GM20000 (cell line): ENCODE measurements at places on chromosomes 13 and 19.

- DNase-seq: no peak
Observed at GRCh38 chr13:75103976-75104375, 378.0 kb downstream of the TBC1D4 start.

DNA sequence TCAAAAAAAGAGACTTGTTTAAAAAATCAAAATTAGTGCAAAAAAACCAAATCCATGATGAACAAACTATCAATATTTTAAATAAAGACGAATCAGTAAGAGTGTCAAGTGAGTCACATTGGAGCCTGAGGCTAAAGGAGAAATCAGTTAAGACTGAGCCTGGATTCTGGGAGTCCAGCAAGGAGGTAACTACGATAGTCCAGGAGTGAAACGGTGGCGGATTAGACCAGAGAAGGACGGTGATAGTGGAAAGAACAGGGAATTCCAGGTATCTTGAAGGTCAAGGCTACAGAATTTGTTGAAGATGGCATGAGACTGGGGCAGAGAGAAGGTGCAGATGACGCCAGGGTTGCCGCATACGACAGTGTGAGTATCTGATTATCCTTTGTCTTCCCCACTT, 7.0 kb upstream of the NPAS1 start:
- DNase-seq: no peak

- no peak for DNase-seq
Observed at GRCh38 chr13:39530916-39531315, 72.1 kb downstream of the LHFPL6 start.

DNA sequence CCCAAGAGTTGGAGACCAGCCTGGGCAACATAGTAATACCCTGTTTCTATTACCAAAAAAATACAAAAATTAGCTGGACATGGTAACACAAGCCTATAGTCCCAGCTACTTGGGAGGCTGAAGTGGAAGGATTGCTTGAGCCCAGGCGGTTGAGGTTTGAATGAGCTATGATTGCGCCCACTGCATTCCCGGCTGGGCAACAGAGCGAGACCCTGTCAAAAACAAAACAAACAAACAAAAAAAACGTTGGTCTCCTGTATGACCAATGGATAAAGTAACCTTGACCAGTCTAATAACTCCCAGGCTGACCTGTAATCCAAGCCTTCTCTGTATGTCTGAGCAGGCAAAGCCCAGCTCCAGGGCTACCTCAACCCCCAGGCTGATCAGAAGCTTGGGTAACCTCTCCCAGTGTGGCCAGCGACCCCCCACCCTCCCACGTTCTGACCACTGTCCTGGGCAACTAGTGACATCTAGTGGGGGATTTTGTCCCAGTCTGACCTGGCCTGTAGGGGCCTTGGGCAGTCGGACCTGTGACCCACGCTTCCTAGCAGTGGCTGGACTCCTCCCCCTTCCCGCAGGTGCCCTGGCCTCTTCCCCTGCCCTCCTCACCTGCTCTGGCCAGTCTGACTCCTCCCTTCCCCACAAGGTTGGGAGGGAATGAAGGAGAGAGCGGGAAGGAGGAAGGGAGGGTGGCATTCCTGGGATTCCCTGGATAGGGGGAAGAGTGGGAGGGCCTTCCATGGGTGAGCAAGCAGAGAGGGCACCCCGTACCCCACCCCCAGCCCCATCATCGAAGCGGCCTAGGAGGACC, 1.0 kb upstream of the BCAM start:
- peak; percentile 71 for DNase-seq

- peak; percentile 60 for DNase-seq
Observed at GRCh38 chr19:42433503-42434260, 6.5 kb upstream of the LIPE start.

DNA sequence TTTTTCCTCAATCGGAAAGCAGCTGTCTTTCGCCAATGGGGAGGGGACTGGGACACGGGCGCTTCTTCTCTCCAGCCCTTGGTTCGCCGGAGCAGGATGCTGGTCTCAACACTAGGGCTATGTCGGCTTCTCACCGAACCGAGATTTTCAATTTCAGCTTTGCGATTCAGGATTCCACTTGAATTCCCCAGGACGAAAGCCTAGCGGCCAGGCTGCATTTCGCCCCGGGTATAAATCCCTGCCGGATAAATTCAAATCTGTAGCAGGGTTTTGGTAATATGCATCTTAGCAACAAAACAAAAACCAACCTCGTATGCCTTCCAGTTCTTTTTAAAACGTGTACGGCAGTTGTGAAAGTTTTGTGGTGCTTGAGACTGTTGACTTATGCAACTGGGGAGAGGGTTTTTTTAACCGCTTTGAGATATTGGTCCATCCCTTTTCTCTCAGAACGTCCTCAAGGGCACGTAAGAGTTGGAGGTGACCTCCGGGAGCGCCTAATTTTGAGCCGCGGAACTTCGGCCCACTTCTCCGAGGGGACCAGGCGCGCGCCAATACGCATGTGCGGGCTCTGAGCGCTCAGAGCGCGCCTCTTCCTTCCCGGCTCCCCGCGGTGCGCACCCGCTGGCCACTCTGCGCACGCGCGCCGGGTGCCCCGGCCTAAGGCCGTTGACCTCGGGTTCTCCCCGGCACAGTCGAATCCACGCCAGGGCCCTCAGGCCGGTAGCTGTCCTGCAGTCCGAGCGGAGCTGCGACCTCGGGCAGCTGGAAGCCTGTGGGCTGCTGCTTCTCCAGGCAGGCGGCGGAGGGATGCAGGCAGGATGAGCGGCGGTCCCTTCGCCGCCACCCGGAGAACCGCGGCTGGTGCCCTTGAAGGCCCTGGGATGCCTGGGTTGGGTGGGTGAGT, 7.6 kb downstream of the POU4F1 start:
- peak; percentile 74 for DNase-seq

DNA sequence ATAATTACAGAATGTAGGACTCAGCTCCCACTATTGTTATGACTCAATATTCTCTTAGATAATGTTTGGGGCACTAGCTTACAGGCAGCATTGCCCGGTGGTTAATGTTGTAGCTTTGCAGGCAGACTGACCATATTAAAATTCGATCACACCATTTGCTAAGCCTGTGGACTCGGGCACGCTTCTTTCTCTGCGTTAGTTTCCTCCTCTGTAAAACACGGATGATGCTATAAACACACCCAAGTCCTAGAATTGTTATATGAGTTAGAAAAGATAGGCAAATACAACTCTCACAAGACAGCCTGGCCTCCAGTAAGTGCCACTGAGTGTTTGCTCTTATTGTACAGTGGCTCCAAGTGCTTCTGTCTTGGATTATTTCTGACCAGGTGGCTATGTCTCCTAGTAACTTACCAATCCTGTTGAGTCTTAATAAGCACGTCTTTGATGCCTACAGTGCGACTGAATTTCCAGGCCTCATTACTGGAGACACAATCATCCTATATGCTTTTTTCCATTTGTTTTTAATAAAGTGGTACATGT, 50.0 kb upstream of the ALOX5AP start:
- no peak for DNase-seq

DNA sequence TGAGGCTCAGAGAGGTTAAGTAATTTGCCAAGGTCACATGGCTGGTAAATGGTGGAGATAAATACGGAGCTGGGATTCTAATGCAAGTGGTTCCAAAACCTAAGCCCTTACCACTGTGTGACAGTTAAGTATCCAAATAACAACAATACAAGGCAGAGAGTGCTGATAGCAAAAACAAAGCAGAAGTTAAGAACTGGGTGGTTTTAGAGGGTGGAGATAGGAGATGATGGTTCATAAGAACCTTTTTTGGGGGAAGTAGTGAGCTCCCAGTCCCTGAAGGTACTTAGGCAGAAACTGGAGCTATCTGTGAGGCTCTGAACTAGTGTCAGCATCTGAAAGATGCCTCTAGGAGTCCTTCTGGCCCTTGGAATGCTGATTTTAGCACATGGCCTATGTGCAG, 56.2 kb upstream of the UBE2L5 start:
- no peak for DNase-seq

DNA sequence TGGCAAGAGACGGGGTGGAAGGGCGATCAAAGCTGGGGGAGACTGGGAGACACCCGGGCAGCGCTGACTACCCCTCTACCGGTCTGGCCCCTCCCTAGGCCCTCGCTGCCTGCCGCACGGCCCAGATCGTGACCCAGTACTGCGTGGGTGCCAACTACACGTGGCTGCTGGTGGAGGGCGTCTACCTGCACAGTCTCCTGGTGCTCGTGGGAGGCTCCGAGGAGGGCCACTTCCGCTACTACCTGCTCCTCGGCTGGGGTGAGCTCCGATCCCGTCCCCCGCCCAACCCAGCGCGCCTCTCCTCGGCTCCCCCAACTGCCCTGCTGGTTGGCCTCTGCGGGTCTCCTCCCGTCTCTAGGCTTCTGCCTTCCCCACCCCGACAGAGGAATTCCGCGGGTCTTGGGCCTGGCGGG, 8.8 kb downstream of the GIPR start:
- peak; percentile 56 for DNase-seq

DNA sequence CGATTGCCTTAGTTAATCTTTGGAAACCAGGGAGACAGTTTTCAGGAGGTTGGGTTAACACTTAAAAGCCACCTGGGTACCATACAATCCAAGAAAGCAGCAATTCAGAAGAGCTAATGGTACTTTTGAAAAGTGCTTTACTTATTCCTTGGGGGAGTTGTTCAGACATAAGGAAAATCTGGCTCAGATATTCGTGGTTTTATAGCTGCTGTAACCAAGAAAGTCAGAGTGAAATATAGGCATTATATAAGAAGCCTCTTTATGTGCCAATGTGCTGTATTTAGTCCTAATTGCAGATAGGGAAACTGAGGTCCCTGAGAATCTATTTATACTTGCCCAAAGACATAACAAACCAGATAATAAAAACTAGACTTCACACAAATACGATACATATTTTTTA, 387.5 kb downstream of the COG6 start:
- no peak for DNase-seq

- DNase-seq: peak; percentile 58
Observed at GRCh38 chr13:113493315-113493951, 2.9 kb upstream of the DCUN1D2 start.

- no peak for DNase-seq
Observed at GRCh38 chr13:90742381-90742780, 605.1 kb upstream of the MIR17HG start.

DNA sequence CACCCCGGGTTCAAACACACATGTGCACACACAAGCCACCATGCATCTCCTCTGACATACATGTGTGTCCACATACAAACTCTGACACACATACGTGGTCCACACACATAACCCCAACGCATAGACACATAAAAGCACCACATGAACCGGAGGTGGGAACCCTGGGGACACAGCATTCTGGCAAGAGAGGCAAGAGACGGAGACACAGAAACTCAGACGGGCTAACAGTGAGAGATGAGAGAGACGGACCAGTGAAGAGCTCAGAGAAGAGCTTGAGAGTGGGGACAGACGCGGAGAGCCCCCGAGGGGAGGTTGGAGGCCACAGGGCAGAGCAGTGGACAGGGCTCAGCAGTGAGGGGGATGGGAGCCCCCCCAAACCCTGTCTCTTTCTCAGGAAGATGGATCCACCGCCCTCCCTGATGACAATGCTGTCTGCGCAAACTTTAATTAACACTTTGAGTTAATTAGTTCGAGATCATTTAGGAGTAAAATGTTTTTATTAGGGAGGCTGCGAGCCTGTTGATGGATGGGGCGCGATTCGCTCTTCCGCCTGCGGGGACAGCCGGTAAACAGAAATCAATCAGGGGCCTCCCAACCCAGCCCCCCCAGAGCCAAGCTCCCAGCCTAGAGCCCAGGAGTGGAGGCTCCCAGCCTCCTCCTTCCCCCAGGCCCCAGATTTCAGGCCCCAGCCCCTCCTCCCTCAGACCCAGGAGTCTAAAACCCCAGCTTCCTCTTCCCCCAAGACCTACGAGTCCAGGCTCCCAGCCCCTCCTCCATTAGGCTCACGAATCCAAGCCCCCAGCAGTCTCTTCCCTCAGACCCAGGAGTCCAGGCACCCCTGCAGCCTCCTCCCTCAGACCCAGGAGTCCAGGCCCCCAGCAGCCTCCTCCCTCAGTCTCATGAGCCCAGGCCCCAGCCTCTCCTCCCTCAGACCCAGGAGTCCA, 9.5 kb upstream of the ERFL start:
- no peak for DNase-seq

DNA sequence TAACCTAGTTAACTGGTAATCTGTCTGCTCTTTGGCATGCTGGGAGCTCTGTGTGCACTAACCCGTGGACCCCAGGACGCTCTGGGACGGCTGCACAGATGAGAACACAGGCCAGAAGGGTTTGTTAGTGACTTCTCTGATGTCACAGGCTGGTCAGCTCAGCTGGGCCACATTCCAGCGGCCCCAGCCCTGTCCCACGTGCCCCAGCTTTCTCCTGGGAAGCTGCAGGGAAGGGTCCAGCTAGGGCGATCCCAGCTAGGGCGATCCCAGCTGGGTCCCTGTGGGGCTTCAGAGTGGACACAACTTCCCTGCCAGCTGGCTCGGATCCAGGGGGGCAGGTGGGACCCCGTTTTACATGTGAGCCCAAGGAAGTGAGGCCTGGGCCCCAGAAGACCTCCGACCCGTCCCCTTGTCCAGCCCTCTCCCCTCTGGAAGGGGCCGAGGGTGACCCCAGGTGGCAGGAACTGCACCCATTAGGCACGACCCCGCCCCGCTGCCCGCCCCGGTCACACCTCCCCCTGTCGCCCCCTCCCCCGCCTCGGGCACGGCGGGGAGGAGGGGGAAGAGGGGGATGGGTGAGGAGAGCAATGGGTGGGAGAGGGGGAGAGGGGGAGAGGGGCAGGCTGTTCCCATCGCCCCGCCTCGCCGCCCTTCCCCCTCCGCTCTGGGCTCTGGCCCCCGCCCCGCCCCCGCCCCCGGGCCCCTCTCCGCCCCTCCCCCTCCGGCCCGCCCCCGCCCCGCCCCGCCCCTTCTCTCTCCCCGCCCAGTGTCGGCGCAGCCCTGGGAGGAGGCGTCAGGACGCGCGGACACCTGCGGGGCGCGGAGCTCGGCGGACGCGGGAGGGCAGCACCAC, 75.2 kb upstream of the MCF2L start:
- peak; percentile 93 for DNase-seq

- no peak for DNase-seq
Observed at GRCh38 chr19:12997967-12998940, 3.0 kb downstream of the NFIX start.
